ENCODE measurements at places on chromosomes 1 and 21.
A peak's percentile ranks its signal among the peaks of the same experiment; 100 is the strongest.

- no peak for DNase-seq
These were observed 29.8 kb upstream of the KIAA0040 start for GRCh38 chr1:175222296-175222938.

GRCh38 chr1:18999359-18999758, 42.9 kb upstream of the IFFO2 start:
- DNase-seq = no peak

- DNase-seq = no peak
These were observed 6.1 kb downstream of the SLC22A15 start for GRCh38 chr1:115982400-115982799.

DNA sequence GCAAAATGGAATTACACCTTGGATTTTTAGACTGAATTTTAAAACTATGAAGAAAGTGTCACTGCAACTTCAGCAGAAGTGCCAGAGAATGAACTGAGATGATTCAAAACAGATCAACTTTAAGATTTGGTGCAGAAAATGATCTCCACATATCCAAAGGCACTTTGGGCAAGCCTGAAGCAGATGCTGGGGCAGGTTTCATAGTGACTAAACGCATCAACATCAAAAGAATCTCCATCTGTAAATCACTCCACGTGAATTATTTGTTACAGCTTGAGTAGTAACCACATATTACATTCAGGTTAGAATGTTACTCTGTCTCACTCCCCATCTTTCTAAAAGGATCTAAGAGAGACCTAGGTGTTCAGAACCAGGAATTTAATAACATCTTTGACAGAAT, 329.0 kb upstream of the ESRRG start:
- DNase-seq = no peak

DNA sequence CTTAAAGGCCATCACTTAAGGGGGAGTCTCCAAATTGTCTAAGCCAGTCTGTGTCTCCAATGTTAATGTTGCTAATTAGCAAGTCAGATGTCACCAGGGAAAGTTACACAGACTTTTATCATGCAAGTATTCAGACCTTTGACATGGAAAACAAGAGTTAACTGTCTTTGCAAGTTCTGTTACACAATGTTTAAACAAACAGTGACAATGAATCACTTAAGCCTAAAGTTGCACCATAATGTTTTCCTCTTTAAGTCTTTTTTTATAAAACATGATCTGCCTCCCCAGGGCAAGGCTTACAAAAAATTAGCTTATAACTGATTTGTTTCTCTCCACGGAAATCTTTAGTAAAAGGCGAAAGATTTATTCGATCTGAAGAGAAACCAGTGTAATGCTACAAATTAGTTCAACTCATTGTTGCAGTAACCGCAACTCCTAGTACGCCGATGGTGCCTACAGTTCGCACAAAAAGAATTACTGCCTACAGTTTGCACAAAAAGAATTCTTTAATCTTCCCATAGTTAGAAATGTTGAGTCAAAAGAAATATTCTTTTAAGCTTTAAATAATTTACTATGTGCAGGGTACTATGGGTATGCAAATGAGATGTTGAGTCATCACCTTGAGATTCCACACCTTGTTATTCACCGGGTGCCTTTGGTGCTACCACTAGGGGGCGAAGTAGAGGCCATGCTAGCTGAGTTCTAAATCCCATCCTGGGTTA, 45.3 kb downstream of the HHAT start:
- peak; percentile 62 for DNase-seq

- no peak for DNase-seq
These were observed 878 bp downstream of the MINDY1 start for GRCh38 chr1:151005729-151006319.

DNA sequence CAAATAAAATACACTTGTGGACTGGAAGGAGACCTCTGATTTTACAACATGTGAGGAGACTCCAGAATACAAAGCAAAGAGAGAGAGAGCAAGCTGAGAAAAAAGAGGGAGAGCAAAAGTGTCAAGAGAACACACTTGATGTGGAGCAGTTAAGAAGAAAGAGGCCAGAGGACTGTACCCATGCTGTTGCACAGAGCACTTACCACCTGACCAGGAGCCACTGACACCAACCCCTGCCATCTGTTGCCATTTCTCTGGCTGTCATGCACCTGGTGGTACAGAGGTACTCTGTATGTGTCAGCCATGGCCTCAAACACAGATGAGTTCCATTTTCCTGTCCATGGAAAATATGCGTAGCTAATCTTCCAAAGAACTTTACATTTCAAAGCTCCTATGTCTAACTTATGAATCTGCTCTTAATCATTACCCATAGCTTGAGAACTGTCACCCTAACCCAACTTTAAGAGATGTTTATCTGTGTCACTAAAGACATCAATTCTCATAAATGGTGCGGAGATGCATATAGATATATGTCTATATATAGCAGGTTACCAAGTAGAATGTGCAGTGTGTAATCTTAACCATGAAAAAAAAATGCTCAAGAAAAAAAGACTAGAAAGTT, 32.8 kb upstream of the ABCD3 start:
- no peak for DNase-seq

GRCh38 chr1:19208710-19209438, 1.2 kb downstream of the UBR4 start:
- no peak for DNase-seq

- DNase-seq = no peak
These were observed 89.8 kb downstream of the SLC16A1 start for GRCh38 chr1:112866151-112866550.

GRCh38 chr1:175802407-175803123, 59.2 kb upstream of the TNR start:
- no peak for DNase-seq

GRCh38 chr1:234633246-234634003, 23.4 kb upstream of the IRF2BP2 start:
- DNase-seq = no peak

DNA sequence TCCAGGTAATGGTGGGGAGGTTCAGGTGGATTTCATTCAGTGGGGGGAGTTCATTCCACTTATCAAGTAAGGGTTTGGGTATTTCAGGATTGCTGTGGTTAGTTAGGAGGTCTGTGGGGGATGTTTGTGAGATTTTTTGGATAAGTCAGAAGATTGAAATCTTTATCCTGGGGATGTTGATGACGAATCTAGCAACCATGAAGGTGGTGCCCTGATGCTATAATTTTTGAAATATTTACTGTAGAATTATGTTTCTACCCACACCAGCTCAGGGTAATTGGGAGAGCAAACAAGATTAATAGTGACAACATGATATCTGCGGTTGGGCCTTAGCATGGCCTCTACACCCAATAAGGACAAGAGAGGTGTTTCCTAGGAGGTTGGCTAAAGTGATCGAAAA, 28.3 kb downstream of the SUCO start:
- no peak for DNase-seq

- no peak for DNase-seq
These were observed 4.1 kb downstream of the RBP7 start for GRCh38 chr1:10001016-10001665.

GRCh38 chr1:38179483-38179882, 132.9 kb upstream of the POU3F1 start:
- DNase-seq = no peak

GRCh38 chr1:56320464-56321149, 258.8 kb downstream of the PLPP3 start:
- DNase-seq = no peak

DNA sequence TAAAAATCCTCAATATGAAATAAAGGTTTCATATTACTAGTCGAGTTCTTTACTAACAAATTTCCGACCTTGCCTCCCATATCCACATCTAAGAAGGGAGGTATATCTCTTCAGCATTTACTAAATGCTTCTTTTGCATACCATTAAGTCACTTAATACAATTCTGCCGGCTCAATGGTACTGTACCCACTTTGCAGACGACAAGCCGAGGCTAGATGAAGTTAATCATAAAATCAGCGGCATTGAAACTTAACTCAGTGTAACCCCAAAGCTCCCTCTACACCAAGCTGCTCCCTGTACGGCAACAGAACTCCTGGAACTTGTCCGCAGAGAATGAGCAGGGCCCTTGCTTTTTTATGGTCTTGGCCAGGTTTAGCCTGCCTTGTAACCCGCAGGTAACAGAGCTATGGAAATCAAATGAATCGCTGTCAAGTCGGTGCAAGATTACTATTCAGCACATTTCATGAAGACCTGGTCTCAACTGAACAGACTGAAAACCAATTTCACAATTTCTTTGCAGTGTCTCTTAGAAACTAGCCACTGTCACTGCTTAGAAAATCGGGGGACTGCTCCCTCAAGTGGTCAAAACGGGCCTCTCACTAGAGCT, 738 bp downstream of the INTS7 start:
- DNase-seq = no peak

GRCh38 chr21:39675993-39676661, 63.4 kb downstream of the B3GALT5 start:
- DNase-seq = no peak

DNA sequence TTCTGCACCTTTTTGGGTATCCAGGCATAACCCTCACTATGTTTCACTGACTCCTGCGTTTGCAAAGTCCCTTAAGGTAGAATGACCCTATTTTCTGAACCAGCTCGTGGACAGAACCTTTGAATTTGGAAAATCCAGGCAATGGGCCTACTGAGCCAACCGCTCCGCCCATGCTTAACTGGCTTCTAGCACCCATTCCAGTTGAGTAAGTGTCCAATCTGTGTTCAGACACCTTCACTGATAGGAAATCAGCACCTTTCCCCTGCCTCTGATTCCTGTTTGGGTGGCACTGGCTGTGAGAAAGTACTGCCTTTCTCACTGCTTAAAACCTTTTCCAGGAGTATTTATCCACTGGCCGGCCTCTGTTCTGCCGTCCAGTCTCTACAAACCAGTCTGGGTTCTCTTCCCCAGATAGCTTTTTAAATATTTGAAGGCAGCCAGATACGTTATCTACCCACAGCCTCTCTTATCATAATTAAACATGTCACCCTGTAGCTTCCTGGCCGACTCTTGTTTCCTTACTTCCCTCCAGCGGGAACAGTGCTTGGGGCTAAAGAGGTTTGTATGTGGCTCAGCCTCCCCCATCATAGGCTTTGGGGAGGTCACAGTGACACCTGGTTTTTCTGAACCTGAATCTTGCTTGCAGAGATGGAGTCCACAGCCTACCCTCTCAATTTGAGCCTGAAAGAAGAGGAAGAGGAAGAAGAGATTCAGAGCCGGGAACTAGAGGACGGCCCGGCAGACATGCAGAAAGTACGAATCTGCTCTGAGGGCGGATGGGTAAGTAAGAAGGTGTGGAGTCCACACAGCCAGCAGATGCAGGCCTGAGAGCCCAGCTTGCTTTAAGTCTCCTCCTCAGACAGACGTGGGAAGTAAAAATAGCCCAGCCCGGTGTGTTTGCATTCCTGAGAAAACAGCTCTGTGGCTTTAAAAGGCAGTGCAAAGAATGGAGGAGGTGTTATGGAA, 1.3 kb downstream of the POGK start:
- DNase-seq = no peak

DNA sequence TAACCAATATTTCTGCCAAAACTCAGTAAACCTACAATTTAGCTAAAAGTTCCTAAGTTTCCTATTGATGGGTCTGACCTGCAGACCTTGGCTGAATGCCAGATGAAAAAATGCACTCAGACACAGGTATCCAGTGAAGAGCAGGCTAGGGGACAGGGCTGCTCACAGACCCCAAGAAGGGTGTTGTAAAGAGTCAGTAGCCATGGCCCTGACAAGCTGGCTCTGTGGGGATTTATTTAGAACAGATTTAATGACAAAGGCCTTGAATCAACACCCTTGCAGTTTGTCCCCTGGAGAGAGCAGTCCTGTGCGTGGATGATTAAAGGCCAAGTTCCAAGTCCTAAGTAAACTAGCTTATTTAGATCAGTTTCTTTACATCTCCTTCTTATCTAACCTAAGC, 1243.2 kb upstream of the ADGRL4 start:
- DNase-seq = no peak

DNA sequence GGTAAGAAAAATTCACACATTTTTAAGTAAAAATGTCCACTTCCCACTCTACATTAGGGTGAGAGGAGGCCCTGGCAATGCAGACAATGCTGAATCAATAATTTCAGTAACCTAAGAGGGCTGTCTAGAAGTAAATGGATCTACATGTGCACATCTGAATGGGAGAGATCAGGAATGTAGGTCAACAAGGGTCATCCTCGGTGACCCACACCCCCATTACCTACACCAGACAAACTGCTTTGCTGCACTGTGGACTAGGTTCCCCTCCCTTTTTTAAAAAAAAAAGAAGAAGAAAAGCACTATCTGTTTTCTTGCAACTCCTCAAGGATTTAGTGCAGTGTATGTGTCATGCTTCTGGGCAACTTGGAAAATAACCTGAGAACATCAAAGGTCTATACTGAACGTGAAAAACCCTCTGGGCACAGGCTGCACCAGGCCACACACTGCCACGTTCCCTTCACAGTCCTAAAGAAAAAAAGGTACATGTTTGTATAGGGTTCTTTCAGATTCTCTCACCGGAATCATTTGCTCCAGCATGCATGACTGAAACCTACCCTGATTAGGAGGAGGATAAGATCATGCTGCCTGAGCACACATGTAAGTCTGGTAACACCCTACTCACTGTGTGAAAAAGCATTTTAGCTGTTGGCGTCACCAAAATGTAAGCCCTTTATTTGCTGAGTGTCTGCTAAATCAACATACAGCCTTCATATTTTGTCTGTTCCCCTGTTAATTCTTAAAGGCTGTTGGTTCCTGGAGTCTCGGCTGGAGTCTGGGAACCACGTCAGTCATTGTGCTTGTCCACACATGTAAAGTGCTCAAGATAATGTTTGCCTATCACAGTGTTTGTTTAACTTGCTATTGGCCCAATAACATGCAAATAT, 341.0 kb downstream of the SMYD3 start:
- no peak for DNase-seq

GRCh38 chr1:34474566-34474965, 280.3 kb upstream of the GJB5 start:
- no peak for DNase-seq

DNA sequence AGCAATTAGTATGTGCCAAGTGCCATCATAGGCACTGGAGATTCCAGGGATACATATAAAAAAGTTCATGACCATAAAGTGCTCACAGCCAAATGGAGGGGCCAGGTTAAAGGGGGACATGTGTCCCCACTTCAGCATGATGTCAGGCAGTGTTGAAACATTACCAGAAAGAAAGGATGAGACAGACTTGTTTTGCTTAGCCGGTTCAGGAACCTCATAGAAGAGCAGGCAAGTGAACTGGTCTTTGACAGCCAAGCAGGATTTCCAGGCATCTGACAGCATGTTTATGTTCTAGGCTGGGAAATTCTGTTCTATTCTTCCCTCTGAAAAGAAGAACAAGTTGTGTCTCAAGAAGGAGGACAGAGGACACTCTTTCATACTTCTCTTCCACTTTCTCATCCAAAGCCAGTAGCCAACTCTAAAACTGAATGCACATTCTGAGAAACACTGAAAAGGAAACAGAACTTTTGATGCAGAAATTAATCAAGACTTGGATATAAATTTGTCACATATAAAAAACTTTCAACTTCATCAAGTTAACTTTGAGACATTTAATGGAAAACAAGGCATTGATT, 39.7 kb downstream of the GLUL start:
- DNase-seq = no peak

DNA sequence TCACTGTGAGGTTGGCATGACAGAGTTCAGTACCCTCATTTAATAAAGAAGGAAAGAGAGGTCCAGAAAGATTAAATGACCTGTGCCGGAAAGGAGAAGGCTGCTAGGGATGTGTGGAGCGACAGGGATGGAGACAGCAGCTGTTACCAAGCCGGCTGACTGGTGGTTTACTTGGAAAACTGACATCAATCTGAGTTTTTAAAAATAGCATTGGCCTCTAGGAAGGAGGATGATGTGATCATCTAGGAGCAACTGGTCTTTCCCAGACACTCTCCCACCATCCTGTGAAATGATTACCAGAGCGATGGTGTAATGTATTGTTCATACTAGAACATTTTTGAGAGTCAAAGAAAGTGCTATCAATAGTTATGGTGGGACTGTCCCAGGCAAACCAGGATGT, 154.4 kb downstream of the ZSCAN20 start:
- DNase-seq = no peak

All from smooth muscle cell of the brain vasculature (primary cell).